ENCODE measurements at places on chromosomes 3 and 15.
A peak's percentile ranks its signal among the peaks of the same experiment; 100 is the strongest.

DNA sequence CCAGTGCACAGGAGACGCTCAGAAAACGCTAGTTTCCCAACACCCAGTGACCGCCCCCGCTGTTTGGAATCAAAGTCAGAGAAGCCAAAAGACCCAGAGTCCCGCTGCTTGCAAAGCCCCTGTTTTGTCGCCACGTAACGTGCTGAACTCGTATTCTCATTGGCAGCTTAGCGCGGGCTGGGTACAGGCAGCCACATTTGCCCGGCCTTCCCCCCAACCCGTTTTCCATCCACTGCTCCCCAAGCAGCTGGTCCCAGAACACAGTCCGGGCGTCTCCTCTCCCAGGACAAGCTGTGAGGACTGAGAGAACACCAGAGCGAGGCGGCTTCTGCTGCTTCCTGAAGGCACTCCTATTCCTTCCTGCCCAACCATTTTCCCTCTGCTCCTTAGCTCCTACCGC lies 54.8 kb downstream of the RASGRF1 start:
- no peak for DNase-seq

- DNase-seq, result no peak
Observed at GRCh38 chr3:123725652-123726400, 141.0 kb upstream of the HACD2 start.

GRCh38 chr15:69305204-69305931 lies 6.7 kb downstream of the PAQR5 start:
- peak; percentile 93 for DNase-seq

- no peak for DNase-seq
Observed at GRCh38 chr3:100108464-100109079, 5.7 kb downstream of the FILIP1L start.

DNA sequence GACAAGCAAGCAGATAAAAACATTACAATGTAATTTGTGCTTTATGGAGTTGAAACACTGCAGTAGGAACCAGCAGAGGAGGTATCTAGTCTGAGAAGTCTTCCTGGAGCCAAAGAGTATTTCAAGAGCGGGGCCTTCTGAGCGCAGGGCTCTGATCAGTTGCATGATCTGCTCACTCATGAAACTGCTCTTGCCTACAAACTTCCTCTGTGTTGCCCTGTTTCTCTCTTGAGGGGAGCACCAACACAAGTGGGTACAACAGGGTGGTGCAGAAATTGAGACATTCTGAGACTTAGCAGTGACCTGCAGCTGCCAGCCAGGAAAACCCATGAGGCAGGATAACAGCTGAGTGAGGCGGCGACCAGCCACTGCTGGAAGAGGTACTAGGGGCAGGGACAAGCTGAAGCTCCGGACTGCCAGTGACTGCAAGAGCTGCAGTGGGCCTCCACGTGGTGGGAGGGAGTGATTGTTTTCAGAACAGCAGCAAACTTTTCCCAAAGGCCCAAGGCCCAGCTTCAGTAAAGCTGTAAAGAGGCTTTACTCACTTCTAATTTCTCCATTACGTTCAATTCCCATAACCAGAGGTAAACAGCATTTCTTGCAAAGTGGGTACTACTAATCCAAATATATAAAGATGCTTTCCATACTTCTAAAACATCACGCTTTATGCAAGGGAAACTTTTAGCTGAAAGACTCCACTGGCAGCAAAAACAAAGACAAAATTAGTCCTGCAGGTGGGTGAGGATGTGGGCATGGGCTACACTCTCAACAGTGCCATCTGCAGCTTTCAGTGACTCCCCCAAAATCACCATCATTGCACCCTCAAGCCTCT lies 69.0 kb upstream of the LPP start:
- DNase-seq, result no peak

DNA sequence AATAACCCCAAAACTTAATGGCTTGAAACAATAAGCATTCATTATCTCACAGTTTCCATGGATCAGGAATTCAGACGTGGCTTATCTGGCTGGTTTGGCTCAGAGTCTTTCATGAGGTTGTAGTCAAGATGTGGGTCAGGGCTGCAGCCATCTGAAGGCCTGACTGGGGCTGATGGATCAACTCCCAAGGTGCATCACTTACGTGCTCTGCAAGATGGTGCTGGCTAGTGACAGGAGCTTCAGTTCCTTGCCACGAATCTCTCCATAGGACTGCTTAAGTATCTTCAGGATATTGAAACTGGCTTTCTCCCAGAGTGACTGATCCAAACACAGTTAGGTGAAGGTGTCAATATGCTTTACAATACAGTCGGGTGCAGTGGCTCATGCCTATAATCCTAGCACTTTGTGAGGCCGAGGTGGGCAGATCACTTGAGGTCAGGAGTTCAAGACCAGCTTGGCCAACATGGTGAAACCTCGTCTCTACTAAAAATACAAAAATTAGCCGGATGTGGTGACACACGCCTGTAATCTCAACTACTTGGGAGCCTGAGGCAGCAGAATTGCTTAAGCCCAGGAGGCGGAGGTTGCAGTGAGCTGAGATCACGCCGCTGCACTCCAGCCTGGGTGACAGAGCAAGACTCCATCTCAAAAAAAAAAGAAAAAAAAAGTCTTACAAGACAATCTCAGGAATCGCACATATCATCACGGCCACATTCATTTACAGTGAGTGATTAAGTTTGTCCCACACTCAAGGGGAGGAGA lies 28.5 kb upstream of the PTPRG start:
- DNase-seq, result no peak

- peak; percentile 69 for DNase-seq
Observed at GRCh38 chr3:27507111-27507510, 22.9 kb upstream of the SLC4A7 start.

DNA sequence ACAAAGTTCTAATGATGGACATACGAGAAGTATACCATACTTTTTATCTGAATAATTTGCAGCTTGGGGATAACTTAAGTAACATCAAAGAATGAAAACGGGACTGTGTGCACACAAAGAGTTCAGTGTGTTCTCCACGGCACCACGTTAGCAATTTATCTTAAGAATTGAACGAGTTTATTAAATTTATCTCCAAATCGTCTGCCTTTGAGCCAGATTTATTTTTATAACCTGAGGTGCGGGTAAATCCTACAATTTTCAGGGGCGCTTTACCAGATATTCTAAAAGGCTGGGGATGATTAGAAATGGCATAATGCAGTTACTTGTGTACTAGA lies 3.5 kb downstream of the CHD2 start:
- no peak for DNase-seq

- DNase-seq, result no peak
Observed at GRCh38 chr15:100002086-100002620, 268.9 kb upstream of the LYSMD4 start.
